Adipose tissue (tissue), 3 donors: ENCODE measurements at places on chromosomes 2 and 18. TPM values are rescaled to one million over a fixed set of nuclear protein-coding genes. Genes with fewer than 3 reads are reported as not detected.

The POTEJ gene
- not detected for polyA plus RNA-seq

The KLHL14 gene
- 0.22 TPM for polyA plus RNA-seq

The UGT1A1 gene
- polyA plus RNA-seq: 0.03 TPM

The C2orf78 gene
- polyA plus RNA-seq: not detected

The KATNAL2 gene
- polyA plus RNA-seq: 3.2 TPM

The NMUR1 gene
- polyA plus RNA-seq: 2.5 TPM

The CNTNAP5 gene
- not detected for polyA plus RNA-seq

The GPAT2 gene
- 1.6 TPM for polyA plus RNA-seq

The ZNF521 gene
- 11.4 TPM for polyA plus RNA-seq

The CAPN13 gene
- polyA plus RNA-seq: 0.11 TPM

The FAM98A gene
- polyA plus RNA-seq: 15.0 TPM

The CPO gene
- polyA plus RNA-seq: 1.1 TPM

The SIX2 gene
- 2.9 TPM for polyA plus RNA-seq
